ENCODE measurements at places on chromosomes 3 and 15. TPM values are rescaled to one million over a fixed set of nuclear protein-coding genes. Genes with fewer than 3 reads are reported as not detected.

Gene SMAD3
- 51.5 TPM for total RNA-seq

Gene P2RY12
- total RNA-seq: not detected

DNA sequence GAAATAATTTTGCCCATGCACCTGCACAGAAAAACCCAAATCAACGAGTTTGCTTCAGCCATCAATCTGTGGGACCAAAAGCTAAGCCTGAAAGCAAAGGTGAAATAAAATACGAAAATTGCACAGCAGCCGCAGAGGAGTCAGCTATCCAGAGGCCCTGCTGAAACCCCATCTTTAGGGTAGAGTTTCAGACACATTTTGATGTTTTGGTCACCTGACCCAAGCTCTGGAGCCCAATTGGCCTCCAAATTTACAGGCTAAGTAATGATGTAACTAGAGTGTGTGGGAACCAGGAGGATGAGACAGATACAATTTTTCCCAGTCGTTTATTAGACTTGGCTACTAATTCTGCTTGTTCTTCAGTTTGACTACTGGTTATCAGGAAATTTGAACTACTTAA is 308.6 kb upstream of the ATP11B start:
- no peak for DNase-seq

DNA sequence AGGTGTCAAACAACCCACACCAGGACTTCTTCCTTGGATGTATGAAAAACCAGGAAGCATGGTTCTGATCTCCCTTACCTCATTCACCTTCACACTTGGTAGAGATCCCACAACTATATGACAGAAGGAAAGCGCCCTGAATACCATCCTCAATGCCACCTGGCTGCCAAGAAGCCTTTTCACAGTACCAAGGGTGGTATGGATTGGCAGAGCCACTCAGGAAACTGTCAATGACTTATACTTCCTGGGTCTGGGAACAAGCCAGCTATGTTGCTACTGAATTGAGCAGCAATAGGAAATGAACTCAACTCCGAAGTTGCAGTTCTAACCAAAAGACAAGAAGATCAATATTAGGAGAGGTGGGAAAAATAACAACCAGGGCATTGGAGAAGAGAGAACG is 72.5 kb upstream of the PSMD6 start:
- DNase-seq: no peak

GRCh38 chr3:181623924-181624694 is 87.6 kb upstream of the SOX2 start:
- DNase-seq: no peak

Gene STAC
- total RNA-seq: not detected

Gene C3orf18
- total RNA-seq: 2.1 TPM

DNA sequence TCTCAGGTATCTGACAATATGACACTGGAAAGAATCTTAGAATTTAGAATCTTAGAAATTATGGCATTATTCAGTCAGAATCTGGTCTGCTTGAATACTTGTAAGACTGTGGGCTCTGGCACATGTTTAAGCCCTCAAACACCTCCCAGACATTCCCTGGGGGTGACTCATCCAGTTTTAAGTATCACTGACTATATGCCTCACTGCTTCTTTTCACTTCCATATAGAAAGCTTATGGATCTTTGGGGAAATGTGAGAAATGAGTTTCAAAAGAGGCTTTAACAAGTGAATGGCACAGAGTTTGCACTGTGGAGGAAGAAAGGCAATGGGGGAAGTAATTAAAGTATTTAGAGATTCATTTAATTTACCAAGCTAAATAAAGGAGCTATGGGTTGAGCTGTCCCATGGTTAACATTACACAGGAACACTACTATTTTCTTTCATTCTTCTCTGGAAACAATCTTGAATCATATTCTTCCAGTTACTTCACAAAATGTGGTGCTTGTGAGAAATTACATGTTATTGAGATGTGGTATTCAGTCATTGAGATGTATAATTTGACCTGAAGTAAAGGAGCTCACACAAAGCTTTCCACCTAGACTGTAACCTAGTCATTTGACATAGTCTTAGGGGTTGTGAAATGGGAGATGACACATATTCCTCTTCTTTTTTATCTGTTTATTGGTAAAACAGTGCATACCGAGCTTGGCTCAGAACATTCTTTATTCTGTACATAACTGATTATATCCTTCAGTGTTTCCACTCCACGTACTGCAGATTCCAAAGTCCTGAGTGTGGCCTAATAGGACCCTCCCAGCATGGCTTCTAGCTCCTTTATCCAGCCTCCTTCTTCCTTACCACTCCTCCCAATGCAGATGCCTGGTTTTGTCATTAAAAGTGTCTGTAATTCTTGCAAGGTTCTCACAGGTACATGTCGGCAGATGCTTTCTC is 544.6 kb upstream of the NECTIN3 start:
- peak; percentile 12 for DNase-seq

DNA sequence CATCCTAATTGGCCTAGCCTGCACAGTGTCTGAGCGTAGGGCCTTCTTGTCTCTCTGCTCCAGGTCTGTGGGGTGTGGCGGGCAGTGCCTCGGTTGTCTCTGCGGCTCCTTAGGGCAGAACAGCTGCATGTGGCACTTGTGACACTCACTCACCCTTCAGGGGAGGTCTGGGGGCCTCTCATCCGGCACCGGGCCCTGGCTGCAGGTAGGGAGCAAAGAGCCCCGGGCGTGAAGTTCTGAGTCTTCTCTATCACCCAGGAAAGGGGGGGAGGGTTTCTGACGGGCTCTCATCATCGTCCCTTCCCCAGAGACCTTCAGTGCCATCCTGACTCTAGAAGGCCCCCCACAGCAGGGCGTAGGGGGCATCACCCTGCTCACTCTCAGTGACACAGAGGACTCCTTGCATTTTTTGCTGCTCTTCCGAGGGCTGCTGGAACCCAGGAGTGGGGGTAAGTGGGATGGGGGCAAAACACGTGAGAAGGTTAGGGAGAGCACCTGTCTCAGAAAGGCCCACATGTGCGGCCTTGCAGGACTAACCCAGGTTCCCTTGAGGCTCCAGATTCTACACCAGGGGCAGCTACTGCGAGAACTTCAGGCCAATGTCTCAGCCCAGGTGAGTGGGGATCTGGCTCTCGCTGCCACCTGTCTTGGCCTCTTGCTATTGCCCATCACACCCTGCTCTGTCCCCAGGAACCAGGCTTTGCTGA is 2.6 kb downstream of the CHRD start:
- DNase-seq: no peak

DNA sequence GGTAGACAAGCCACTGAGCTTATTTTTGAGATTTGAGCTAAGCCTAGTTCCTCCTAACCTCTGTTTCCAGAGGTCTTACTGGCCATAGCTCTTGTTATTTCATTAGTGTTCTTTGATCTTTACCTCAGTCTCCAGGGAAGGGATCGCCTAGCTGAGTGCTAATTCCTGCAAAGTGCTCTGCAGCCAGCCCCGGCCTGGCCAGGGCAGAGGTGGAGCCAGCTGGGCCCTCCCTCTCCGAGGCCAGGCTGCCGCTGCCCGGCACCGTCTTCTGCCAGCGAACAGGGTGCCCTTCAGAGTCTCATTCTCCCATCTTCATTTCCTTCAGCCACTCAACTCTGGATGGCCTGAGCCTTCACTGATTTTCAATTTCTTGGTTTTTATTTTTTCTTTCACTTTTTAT is 19.7 kb downstream of the FAN1 start:
- no peak for DNase-seq

GRCh38 chr15:70196372-70197316 is 98.9 kb upstream of the TLE3 start:
- DNase-seq: peak; percentile 71

Gene CRABP1
- 116 TPM for total RNA-seq

DNA sequence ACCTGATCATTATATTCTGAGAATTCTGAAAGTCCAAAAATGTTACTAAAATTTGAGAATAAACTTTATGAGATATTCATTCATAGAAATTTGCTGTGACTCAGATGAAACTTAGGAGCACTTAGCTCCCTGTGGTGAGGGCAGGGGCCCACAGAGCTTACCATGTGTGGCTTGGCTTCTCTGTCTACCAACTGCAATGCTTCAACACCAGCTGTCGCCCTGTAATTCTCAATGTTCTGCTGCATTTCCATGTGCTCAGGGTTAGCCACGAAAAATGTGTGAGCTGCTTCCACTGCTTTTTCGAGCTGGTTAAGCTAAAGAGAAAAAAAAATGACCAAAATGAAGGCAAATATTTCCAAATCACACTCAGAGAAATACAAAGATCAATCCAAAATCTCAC is 125.6 kb downstream of the P3H2 start:
- no peak for DNase-seq

Gene ALDH1A3
- 6.6 TPM for total RNA-seq

Gene CYP1A2
- total RNA-seq: not detected

- DNase-seq: no peak
Observed at GRCh38 chr3:50249457-50249856, 13.5 kb downstream of the GNAI2 start.

Gene ACKR2
- total RNA-seq: 4.1 TPM

- DNase-seq: no peak
Observed at GRCh38 chr15:63349156-63349555, 32.5 kb downstream of the CA12 start.

Gene ANKUB1
- total RNA-seq: not detected

DNA sequence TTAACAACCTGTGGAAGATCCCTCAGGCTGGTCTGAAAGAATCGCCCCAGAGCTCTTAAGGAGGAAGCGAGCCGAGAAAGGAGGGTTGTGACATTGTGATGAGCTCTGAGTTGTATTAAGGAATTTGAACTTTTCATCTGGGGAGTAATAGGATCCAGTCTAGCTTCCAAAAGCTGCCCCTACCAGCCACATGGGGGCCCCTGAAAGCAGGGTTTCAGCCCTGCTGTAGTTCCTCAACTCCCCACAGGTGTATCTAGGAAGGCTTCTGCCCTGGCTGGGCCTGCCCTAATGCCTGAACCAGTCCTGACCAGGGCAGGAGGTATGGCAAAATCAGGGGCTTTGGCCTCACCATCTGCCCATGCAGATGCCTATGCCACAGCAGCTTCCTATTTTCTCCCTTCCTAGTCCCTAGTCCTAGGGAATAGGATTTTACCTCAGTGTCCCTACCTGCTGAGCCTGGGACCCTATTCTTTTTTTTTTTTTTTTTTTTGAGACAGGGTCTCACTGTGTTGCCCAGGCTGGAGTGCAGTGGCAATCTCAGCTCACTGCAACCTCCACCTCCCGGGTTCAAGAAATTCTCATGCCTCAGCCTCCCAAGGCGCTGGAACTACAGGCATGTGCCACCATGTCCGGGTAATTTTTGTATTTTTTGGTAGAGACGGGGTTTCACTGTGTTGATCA is 5.0 kb upstream of the AP3S2 start:
- DNase-seq: peak; percentile 82

DNA sequence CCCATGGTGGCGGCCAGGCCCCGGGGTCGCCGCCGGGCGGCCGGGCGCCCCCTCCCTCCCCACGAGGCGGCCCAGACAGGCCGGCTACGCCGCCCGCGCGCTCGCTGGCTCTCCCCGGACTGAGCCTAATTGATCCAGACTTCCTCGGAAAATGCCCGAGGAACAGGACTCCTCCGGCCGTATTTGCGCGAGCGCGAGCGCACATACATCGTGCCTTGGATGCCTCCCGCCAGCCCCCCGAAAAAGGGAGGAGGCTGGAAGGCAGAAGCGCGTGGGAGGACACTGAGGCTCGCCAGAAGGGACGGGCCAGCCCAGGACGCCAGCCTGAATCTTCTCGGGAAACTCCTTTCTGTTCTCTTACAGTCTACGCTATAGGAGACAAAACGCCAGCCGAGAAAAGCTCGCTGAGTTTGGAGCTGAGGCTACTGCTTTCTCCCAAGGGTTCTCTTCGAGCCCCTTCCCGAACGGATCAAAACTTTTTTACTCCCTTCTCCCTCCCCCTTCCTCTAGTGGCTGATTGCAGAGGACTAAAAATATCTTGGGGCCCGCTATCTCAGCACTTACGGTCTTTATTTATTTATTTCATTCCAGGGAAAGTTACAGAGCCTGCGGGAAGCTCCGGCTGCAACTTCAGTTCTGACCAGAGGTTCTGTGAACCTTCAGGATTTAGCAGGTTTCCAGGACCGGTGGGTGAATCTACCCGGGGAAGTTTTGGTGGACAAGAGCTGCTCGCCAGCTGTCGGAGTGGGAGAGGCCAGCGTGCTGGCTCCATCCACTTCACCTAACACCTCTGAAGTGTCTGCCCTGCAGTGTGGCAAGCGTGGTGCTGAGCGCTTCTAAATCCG is at the start of gene PDZRN3:
PDZRN3 (minus strand) TSS at position 121 of the 845 bp plus-strand sequence.
- DNase-seq: peak; percentile 67

Gene ZNF770
- 31.4 TPM for total RNA-seq

DNA sequence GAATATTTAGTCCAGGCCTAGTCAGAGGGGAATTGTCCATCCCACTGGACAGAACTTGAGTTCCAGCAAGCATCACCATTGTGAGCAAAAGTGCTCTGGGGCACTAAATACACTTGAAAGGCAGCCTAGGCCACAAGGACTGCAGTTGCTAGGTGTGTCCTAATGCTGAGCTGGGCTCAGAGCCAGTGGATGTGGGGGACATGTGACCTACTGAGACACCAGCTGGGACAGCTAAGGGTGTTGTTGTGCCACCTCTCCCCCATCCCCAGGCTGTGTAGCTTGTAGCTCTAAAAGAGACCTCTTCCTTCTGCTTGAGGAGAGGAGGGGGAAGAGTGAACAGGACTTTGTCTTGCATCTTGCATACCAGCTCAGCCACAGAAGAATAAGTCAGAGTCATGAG is 120.9 kb downstream of the DTWD1 start:
- no peak for DNase-seq

DNA sequence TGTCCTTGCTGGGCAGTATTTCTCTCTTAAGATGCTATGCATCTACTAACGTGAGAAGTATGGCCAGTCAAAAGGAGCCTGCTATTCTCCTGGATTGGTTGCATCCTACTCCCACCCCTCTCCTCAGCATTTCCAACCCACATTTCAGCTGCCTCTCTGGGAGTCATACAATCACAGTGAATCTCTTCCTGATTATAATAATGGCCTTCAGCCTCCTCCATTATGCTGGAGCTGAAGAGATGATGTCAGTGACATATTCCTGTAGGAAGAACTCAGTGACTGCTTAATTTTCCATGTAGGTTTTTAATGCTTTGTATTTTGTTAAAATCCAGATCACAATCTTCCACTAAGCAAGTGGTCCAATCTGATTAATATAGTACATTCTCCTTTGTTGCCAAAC is 82.7 kb upstream of the SUCLG2 start:
- DNase-seq: no peak

Gene LSAMP
- total RNA-seq: not detected

Gene SLC2A2
- total RNA-seq: 4.0 TPM

DNA sequence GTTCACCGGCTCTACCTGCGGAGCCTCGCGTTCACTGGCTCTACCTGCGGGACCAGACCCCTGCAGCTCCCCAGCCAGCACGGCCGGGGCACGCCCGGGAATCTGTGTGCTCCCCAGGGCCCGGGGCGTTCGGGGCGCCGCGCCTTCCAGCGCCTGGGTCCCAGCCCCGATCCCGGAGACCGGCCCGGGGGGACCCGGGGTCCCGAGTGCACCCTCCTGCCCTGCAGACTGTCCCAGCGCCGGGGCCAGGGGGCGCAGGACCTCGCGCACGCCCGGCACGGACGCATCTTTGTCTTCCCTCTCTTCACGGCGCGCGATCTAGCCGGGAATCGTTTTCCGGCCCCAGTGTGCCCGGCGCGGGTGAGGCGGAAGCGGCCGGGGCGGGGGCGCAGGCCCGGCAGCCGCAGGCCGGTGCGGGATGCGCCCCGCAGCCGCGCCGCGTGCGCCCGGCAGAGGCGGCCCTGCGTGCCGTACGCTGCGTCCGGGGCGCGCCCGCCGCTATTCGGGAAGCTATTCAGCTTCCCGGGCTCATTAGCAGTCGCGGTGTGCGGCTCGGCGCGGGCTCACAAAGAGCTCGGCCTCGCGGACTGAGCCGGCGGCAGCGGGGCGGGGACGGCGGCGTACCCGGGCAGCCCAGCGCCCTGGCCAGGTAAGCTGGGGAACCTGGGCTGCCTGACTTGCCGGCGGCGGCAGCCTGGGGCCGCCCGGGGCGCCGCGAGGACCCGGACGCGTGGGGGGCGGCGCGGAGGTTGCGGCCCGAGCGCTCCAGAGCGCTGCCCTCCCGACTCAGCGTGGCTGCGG is at the start of gene APBA2:
APBA2 (plus strand) TSS at position 345 of the 801 bp plus-strand sequence. CDS start 167,911 bp downstream, outside the sequence.
- DNase-seq: no peak

Gene PPCDC
- total RNA-seq: 14.7 TPM

Gene NR2E3
- not detected for total RNA-seq

Measured in Caco-2 (cell line).